RPMI7951 (cell line): ENCODE measurements at places on chromosomes 3 and 15. TPM values are rescaled to one million over a fixed set of nuclear protein-coding genes. Genes with fewer than 3 reads are reported as not detected.
A peak's percentile ranks its signal among the peaks of the same experiment; 100 is the strongest.

SLC9C1 gene
- not detected in 2 replicates for total RNA-seq

MINDY4B gene
- total RNA-seq, result not detected in 2 replicates

LRRIQ4 gene
- not detected in 2 replicates for total RNA-seq

SEMA3G gene
- total RNA-seq, result 0.10 and 0.12 TPM in 2 replicates

COL8A1 gene
- 22.5 and 25.1 TPM in 2 replicates for total RNA-seq

GABRR3 gene
- not detected in 2 replicates for total RNA-seq

SPTSSB gene
- not detected in 2 replicates for total RNA-seq

GOLGA8R gene
- total RNA-seq, result 0.24 and 0.39 TPM in 2 replicates

TMEM212 gene
- total RNA-seq, result not detected in 2 replicates

PTH1R gene
- not detected in 2 replicates for total RNA-seq

DNA sequence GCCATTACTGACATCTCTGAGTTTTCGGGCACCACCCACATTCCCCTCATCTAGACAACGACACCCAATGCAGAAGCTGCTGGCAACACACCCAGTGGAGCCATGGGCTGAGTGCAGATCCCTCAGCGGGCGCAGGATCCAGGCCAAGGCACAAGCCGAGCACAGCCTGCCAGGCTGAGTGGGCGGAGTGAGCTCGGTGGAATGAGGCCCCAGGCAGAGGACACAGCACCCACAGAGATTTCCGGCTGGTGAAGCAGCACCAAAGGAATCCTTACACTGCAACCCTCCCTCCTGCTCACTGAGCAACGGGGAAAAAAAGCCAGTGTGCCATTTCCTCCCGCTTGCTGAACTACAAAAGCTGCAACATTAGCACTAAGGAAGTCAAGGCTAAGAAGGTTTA is 34.3 kb downstream of the ZMAT3 start:
- peak; percentile 95 for DNase-seq

DNA sequence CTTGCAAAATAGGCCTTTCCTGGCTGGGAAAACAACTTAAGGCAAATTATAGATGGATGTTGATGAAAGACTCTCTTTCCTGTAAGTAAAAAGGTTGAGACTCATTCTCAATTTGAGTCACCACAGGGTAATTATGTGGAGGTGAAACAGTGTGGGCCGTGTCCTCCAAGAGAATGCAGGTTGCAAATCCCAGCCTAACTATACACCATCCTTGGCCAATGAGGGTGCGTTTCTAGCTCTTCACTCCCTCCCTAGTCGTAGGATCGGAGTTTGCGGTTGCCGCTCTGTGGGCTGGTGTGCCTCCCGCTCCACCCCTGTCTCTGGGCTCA is 259.9 kb downstream of the PLCL2 start:
- DNase-seq, result no peak

DNA sequence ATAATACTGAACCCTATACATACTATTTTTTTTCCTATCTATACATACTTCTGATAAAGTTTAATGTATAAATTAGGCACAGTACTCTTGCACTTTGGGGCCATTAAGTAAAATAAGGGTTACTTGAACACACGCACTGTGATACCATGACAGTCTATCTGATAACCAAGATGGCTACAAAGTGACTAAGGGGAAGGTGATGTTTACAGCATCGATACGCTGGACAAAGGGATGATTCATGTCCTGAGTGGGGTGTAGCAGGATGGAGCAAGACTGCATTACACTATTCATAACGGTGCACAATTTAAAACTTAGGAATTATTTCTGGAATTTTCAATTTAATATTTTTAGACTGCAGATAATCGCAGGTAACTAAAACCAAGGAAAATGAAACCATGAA is 30.0 kb upstream of the SLC2A2 start:
- peak; percentile 43 for DNase-seq

DNA sequence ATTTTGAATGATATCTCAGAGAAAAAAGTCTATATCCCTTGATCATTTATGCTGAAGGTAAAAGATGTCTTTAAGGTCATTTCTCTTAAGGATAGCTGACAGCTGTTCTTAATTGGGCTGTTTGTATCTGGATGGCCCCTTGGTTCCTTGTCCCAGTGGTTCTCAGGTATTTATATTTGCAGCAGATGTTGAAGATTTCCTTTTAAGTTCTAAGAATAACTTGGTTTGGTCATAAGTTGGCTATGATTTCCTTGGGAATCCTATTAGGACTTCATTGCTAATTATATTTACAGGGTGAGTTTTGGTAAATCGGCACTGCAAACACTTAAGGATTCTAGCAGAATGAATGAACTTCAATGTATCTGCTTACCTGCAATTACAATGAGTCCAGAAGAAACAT is 460.4 kb upstream of the SGO1 start:
- DNase-seq, result peak; percentile 60

DNA sequence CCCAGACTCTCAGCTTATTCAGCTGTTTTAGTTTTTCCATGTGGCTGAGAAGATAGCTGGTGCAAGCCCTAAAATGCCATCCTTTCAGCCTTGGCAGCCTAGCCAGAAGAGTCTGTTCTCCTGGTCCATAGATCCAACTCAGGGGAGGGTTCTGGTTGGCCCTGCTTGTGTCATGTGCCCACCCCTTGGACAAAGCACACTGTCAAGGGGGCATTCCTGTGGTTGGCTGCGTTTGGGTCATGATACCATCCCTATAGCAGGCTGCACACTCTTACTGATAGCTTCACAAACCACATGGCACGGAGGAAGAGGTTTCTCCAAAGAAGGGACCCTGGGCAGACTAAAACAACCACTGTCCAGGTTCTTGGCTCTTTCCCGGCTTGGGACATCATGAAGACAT is 8.4 kb upstream of the FSTL1 start:
- DNase-seq, result peak; percentile 33

DNA sequence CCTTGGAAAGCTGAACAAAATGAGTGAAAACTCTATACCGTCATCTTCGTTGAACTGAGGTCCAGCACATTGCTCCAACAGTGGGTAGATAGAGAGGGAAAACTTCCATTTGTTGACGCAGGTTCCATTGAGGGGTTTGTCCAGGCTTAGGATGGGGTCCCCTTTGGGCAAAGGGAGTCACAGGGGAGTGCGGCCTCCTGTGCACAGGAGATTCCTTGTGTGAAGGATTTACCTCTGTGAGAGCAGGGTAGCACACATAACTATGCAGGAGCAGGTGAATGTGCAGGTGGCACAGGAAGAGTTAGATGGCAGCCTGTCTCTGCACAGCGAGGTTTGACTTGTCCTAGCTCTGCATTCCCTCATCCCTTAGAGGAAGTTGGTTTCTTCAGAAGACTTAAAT is 139.3 kb downstream of the SNRPN start:
- DNase-seq, result no peak

GRCh38 chr15:73078722-73079121 is 26.5 kb downstream of the NEO1 start:
- peak; percentile 78 for DNase-seq

- no peak for DNase-seq
Measured at GRCh38 chr3:6601374-6601773, 259.5 kb upstream of the GRM7 start.

GRCh38 chr3:149717391-149718056 is 34.8 kb downstream of the COMMD2 start:
- DNase-seq, result peak; percentile 81

DNA sequence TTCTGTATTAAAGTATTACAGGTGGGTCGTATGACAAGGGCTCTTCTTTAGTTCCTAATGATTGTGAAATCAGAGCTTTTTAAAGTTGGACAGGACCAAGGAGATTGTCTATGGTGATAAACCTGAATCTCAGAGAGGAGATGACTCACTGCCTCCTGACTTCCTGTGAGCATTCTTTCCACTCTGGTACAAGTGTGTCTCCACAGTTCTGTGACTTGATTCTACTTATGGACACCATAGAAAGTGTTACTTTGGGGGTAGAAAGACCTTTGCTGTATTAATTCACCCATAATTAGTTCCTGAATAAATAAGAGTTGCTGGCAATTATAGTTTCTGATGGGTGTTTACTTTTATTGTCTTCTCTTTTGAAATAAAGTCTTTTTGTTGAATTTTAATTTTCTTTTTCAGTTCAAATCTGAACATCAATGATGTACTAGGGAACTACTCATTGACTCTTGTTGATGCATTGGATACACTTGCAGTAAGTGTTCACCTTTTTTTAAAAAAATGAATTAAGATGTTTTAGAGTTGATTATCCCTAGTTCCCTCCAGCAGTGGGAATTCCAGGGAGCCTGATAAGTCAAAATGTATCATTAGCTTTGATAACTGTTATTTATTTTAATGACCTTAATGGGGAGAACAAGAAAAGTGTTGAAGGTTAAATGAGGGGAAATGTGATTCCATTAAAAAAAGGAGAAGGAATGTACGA is 7.4 kb downstream of the EDEM1 start:
- DNase-seq, result peak; percentile 88

DNA sequence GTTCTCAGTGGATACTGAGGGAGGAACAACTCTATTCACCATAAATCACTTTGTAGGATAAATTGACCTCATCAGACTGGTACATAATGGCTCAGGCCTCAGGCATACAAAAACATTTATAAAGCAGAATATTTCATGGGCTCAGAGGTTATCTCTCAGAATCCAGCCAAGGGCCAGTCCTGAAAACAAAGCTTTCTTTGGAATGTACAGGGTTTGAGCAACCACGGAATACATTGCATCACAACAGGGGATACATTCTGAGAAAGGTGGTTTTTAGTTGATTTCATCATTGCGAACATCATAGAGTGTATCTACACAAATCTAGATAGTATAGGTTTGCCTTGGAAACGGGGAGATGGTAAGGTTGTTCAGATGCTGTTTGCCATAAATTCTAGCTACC is 33.4 kb upstream of the CTDSPL2 start:
- DNase-seq, result no peak

DNA sequence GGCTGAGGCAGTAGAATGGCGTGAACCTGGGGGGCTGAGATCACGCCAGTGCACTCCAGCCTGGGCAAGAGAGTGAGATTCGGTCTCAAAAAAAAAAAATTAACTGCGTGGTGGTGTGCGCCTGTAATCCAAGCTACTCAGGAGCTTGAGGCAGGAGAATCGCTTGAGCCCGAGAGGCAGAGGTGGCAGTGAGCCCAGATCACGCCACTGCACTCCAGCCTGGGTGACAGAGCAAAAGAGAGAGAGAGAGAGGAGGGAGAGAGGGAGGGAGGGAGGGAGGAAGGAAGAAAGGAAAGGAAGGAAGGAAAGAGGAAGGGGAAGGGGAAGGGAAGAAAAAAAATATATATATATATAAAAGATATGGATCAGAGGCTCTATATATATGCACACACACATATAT is 6.0 kb downstream of the TM4SF19 start:
- no peak for DNase-seq

DNA sequence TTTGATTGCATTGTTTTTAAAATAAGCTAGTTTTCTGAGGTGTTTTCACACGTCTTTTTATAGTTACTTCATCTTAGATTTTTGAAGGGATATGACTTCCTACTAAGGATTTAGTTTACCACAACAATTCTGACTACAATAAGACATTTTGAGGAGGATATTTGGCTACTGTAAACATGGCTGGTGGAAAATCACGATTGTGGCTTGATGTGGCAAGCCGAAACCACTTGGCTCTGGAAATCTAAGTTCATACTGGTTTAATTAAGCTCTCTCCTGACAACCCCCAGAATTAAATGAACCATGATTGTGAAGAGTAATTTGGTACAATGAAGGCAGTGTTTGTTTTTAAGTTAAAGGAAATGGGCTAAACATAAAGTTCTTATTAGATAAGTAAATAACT is 30.8 kb downstream of the ST3GAL6 start:
- DNase-seq, result peak; percentile 42
